ENCODE measurements at places on chromosomes 5 and 9.

GRCh38 chr5:172791286-172791685 is 20.3 kb upstream of the DUSP1 start:
- no peak for DNase-seq

GRCh38 chr9:111572950-111573604 is 26.4 kb downstream of the PTGR1 start:
- no peak for DNase-seq

- DNase-seq: no peak
These were observed 66.6 kb downstream of the ANKHD1 start for GRCh38 chr5:140468188-140468587.

- DNase-seq: no peak
These were observed 10.0 kb upstream of the C5 start for GRCh38 chr9:121059998-121060636.

DNA sequence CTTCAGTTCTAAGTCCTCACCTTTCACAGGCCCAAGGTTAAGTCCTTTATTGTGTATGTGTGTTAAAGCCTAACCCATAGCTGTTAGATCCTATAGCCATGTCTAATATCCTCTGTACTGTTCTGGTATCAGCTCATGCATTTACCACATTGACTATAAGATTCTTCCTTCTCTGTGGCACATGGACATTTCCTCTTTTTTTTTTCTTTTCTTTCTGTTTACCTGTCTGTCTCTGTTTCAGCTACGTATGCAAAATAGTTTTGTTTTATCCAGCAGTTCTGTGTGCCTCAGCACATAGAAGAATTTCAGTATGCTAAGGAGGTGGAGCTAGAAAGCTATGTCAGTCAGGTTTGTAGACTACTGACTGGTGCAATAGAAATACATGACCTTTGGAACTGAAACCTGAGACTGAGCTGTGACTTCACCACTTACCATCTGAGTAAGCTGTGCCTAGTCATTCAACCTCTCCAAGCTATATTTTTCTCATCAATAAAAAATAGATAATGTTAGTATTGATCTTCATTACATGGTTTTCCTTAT is 155.6 kb upstream of the VLDLR start:
- peak; percentile 5 for DNase-seq

- DNase-seq: no peak
These were observed 5.6 kb upstream of the RNF44 start for GRCh38 chr5:176542596-176543427.

DNA sequence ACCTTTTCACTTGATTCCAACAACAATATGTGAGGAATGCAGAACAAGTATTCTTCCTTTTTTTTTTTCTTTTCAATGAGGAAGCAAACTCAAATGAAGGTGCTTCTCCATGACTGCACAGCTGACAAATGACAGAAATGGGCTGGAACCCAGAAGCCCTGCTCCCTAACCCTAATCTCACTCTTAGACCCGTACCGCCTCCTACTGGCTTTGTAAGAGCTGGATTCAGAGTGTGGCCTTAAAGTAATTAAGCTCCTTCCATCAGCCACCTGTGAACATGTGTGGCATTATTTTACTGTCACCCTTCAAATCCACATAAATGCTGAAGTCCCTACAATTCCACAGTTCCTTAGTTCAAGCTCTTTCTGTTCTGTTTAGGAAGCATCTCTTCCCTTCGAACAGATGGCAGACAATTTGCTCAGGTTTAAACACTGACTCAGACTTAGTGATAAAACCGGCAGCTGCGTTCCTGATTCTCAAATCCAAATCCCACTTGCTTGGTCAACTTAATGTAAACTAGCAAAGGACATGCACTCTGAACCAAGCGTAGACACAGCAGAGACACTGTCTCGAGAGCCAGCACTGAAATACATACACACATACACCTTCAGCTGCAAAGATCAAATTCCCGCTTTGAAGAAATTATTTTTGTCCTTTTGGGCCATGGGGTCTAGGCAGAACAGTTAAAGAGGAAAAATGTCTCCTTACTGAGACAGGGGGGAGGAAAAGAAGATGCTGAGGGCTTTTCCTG is 316.7 kb upstream of the TLE4 start:
- no peak for DNase-seq

DNA sequence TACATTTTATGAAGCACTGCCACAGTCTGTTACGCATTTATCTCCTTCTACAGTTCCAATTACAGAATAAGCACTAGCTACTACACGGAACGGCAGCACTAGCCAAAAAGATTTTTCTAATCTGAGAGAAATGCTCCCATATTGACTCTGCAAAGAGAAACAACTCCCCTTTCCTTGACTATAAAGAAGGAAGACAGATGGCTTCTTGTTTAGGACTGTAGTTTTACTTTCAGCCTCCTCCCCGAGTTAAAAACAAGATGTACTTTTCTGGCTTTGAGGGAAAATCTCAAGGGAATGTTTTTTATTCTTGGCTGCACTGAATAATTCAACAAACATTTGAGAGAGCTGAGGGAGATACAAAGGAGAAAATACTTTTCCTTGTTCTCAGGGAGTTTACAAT is 1.9 kb upstream of the SLC44A1 start:
- DNase-seq: no peak

- DNase-seq: no peak
These were observed 7.0 kb downstream of the DENND1A start for GRCh38 chr9:123922911-123923310.

DNA sequence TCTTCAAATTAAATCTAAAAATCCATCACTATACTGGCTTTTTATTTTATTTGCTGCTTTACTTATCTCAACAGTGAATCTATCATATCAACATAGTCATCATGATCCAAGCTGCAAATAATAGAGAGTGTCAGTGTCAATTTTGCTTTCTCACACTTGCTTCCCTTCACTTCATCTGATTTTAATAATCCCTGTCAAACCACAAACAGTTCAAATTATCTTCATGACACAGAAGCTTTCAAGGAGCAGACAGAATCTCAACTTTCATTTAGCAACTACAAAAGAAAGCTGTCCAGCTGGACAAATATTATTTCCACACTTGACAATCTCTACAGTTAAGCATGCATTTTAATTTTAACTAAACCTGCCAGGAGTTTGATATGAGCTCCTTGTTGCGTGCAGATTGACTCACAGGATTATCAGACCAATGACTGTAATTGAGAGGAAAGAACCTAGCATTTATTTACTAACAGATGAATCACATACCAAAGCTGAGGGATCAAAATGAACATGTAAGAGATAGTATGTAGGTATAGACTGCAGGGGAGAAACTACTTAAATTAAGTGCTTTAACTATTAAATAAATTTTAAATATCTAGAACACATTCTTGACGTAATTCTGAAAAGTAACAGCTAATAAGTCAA is 56.0 kb downstream of the KIAA0825 start:
- no peak for DNase-seq

- DNase-seq: no peak
These were observed 6.5 kb downstream of the FAM240B start for GRCh38 chr9:38713426-38713825.

- DNase-seq: no peak
These were observed 11.3 kb downstream of the PDGFRB start for GRCh38 chr5:150144246-150144801.

DNA sequence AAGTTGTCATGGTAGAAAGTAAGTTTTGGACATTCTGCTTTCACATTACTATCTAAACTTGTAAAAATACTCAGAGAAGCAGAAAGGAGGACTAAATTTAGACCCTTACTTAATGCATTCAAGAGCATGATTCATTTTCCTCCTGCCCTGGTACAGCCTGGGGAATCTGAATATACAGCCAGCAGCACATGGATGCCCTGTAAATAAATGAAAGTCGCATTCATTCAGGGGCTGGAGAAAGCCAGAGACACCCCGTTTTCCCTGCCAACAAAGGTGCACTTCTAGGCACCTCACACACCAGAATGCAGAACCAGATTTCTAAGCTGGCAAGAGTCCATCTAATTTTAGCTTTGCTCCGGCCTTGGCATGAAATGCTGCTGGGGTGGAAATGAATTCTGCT is 172.7 kb upstream of the KLF9 start:
- no peak for DNase-seq

- no peak for DNase-seq
These were observed 363.0 kb upstream of the RIOK2 start for GRCh38 chr5:97545886-97546535.

DNA sequence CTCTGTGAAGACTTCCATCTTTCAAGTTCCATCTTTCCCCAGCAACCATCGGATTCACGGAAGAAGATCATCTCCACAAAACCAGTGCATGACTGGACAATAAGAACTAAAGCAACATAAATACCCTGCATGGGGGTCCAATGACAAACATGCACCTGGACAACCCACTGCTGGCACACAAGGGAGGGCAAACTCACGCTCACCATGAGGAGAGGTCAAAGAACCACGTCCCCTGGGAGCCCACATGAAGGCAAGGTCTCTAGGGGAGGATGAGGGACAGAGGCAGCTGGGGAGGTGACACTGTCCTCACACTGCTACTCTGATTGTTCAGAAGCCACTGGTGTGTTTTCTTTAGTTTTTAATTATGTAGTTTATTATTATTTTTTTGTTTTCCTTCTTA is 190.8 kb downstream of the MED10 start:
- no peak for DNase-seq

GRCh38 chr9:119453980-119454379 is 84.7 kb upstream of the BRINP1 start:
- no peak for DNase-seq

GRCh38 chr5:40224421-40224820 is 455.3 kb upstream of the PTGER4 start:
- DNase-seq: no peak

GRCh38 chr9:110538647-110539041 is 40.9 kb downstream of the SVEP1 start:
- no peak for DNase-seq

GRCh38 chr5:44644628-44645027 is 164.1 kb upstream of the MRPS30 start:
- no peak for DNase-seq

- no peak for DNase-seq
These were observed 564.3 kb upstream of the ZNF608 start for GRCh38 chr5:125310749-125311148.

DNA sequence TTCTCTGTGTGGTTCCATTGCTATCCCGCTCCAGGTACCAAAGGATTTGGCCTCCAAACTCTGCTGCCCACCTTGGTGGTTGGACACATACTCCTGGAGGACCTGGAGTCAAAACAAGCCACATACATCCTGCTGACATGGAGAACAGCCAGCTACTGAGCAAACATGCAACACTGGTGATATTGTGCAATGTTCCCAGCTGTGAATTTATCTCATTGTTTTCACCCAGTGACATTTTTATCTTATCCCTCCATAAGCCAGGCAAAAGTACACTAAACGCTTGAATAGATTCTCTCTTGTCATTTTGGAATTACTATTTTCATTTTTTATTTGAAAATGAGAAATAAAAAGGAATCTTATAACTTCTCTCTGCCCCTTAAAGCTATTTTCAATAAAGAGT is 11.1 kb upstream of the CTSL start:
- DNase-seq: no peak

DNA sequence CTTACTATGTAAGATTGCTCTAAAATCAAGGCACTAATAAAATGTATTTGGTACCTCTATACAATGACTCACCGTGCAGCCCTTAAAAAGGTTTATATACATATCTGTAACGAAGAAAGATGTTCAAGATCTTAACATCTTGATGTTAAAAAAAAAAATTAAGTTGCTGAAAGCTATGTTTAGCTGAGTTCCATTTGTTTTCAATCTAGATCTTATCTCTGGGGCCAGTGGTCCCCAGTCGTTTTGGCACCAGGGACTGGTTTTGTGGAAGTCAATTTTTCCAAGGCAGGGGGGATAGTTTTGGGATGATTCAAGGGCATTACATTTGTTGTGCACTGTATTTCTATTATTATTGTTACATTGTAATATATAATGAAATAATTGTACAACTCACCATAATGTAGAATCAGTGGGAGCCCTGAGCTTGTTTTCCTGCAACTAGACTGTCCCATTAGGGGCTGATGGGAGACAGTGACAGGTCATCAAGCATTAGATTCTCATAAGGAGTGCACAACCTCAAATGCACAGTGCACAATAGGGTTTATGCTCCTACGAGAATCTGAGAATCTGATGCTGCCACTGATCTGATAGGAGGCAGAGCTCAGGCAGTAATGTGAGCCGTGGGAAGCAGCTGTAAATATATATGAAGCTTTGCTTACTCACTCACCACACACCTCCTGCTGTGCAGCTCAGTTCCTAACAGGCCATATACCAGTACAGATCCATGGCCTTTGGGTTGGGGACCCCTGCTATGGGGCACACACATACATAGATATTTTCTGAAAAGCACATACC is 27.6 kb upstream of the TSLP start:
- no peak for DNase-seq

DNA sequence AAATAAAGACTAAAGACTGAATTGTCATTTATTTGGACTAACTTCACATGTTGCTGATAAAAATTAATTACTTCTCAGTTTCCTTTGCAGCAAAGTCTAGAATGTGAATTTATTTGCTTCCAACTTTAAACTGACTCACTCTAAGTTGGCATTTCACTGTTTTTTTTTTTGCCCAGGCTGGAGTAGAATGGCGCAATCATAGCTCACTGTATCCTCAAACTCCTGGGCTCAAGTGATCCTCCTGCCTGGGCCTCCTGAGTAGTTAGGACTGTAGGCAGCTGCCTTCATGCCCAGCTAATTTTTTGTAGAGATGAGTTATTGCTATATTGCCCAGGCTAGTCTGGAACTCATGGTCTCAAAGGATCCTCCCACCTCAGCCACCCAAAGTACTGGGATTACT is 3.5 kb downstream of the CCNB1 start:
- DNase-seq: no peak

DNA sequence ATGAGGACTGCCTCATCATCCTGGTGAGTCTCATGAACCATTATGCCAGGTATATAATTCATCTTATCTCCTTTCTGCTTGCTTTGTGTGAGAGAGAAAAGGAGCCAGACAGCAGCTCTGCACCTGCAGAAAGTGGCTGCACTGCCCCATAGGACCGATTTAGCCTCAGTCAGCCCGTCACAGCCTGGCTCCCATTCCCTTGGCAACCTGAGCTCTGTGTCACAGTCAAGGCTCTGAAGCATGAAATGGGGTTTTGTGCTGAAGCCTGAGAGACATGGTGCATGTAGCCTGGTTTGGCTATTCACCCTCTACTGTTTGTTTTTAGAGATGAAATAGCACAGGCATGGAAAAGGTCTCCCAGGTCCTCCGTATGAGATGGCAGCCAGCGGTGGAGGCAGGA is 198.3 kb downstream of the KCTD16 start:
- DNase-seq: no peak

- DNase-seq: no peak
These were observed 360.1 kb upstream of the RIOK2 start for GRCh38 chr5:97543166-97543565.

GRCh38 chr9:122374885-122375420 is 4.1 kb downstream of the PTGS1 start:
- no peak for DNase-seq

Data from stimulated activated naive B cell treated with anti-CD40 and anti-IgM and Interleukin-4, amounts not matched to agents 10 μg/mL and 1 μg/mL and 100 μg/mL, for 72 hours (primary cell).